Suprapubic skin (tissue), 4 donors: ENCODE measurements at places on chromosomes 11 and 22. TPM values are rescaled to one million over a fixed set of nuclear protein-coding genes. Genes with fewer than 3 reads are reported as not detected.

DNA sequence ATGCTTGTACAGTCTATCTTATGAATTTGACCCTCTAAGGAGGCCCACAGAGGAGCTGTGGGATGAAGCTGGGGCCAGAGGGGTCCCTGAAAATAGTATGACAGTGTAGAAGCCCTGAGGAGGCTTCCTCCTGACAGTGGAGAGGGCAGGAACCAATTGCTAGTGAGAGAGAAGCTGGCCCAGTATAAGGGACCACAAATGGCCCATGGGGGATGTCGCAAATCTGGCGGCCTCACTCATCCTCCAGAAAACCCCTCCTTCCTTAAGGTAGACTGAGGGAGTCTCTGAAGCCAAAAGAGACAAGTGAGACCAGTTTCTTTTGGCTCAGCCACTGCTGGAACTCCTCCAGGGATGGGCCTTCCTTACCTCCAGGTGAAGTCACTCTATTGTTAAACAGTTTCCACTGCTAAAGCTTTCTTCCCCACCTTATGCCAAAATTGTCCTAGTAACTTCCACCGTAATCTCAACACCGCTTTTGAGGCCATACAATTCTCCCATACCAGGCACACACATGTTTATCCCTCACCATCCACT lies 17.8 kb upstream of the CASTOR1 start:
- H3K4me3 ChIP-seq: no peak overlapping the region
- no peak for DNase-seq
- H3K36me3 ChIP-seq: no peaks in the 10 kb centered on the region
- H3K27me3 ChIP-seq: no peaks in the 10 kb centered on the region

HEPACAM gene
- 1.4 TPM for total RNA-seq

- H3K27ac ChIP-seq: no peak overlapping the region
- no peak for DNase-seq
- H3K4me3 ChIP-seq: no peak overlapping the region
- H3K4me1 ChIP-seq: peaks cover 3% of the 10 kb centered on the region
- H3K27me3 ChIP-seq: no peaks in the 10 kb centered on the region
Observed at GRCh38 chr11:86491027-86491426, 116.3 kb downstream of the CCDC81 start.

RIMBP3C gene
- not detected for total RNA-seq

CYTH4 gene
- 3.9 TPM for total RNA-seq

- H3K4me3 ChIP-seq: no peak overlapping the region
- peaks cover 35% of the 10 kb centered on the region for H3K27me3 ChIP-seq
- H3K4me1 ChIP-seq: no peaks in the 10 kb centered on the region
- H3K36me3 ChIP-seq: no peaks in the 10 kb centered on the region
- DNase-seq: no peak
Observed at GRCh38 chr22:44592126-44592823, 94.2 kb upstream of the RTL6 start.

SMC1B gene
- total RNA-seq: not detected

DNA sequence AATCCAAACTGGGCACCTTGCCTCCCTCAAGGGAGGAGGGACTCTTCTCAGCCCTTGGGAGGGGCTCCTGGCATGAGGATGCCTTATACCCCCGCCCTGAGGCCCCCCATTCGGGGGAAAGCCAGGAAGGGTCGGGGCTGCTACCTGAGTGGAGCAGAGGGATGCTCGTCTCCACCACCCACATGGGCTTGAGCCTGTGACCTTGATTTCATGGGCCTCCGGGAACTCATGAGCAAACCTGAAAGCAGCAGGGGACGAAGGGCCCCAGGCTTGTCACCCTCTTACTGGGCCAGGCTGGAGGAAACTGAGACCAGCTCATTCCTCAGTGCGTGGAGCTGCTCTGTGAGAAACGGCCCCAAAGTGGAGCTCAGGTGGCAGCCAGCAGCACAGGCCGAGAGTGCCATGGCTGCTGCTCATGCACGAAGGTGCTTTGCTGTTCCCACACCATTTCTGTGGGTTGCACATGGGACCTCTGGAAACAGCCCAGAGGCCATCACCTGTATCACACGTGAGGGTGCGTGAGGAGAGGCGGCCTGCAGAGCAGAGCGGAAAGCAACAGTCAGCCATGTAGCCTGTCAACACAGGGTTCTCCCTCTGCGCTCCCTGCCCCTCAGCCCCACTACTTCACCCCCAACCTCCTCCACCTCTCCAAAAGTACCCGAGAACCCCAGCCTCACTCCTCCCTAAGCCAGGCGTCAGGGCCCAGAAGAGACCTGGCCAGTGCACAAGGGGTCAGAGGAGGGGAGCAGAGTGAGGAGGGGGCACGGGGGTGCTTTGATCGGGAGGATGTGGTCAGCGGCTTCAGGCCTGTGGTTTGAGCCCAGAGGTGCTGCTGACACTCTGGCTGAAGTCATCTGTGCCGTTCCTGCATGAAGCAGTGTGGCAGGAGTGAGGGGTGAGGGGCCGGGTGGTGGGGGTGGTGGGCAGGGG lies 14.1 kb upstream of the IL2RB start:
- DNase-seq: no peak
- H3K4me3 ChIP-seq: no peak overlapping the region
- peaks cover 19% of the 10 kb centered on the region for H3K4me1 ChIP-seq
